Lower lobe of right lung (tissue), 2 donors: ENCODE measurements at places on chromosomes 16 and 17. TPM values are rescaled to one million over a fixed set of nuclear protein-coding genes. Genes with fewer than 3 reads are reported as not detected.

GRCh38 chr17:41917192-41917591, 1.6 kb downstream of the ACLY start:
- DNase-seq: no peak

HEATR9 gene
- 0.21 TPM for total RNA-seq

DNA sequence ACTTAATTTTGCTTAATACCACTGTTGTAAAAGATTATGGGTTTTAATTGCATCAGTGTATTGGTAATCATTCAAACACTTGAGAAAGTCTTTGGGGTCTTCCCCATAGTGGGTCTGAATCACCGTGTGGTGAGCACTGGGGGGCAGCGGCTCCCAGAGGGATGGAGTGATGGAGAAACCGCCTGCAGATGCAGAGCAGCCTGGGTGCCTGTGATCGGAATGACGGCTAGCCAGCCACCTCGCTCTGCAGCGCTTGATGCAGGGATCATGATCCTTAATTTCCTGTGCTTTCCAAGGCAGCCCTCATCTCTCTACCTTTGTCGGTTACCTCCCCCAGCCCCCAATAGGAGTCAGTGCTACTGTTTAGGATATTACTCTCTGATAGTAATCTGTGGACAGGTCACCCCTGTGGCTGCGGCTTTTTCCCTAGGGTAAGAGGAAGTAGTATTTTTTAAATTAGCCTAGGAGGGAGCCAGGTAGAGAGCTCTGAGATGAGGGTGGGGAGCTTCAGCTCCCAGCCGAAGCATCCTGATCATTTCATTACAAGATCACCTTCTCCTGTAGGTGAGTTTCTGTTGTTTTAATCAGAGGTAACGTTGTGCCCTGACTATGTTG, 135.6 kb downstream of the MSI2 start:
- DNase-seq: no peak

GRCh38 chr16:22292320-22292719, 4.9 kb upstream of the POLR3E start:
- DNase-seq: no peak

DNA sequence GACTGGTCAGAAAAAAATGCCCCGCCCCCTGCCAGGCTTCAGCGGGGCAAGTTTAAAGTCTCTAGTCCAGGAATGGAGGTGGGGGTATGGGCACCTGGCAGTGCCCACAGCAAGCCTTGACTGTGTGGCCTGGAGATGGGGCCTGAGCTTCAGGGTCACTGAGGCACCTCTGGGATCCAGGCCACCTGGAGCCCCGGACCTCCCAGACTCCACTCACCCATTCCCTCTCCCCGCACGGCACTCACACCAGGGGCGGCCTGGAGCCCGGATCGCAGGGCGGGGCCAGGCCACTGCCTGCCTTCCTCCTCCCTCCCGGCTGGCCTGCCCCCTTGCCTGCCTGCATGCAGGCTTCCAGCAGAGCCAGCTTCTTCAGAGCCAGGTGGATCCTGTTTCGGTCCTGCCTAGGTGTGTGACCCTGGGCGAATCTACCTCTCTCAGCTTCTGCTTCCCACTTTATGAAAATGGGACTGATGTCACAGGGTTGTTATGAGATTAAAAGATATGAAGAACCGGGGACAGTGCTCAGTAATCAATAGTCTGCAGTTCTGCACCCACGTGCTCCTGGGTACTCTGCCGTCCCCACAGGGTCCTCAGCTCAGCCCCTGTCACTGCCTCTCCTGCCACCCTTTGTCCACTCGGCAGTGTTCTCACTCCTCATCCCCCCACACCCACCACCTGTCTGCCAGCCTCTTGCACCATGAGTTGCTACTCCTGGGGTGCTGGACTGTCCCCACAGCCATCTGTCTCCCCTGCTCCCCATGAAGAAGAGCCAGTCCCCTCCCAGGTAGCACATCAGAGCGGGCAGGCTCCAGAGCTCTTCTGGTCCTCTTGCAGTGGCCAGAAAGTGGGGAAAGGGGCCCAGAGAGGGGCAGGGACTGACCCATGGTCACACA, 1.2 kb upstream of the TCAP start:
- no peak for DNase-seq

- peak; percentile 82 for DNase-seq
Measured at GRCh38 chr16:84277244-84277823, 17.3 kb upstream of the WFDC1 start.

DNA sequence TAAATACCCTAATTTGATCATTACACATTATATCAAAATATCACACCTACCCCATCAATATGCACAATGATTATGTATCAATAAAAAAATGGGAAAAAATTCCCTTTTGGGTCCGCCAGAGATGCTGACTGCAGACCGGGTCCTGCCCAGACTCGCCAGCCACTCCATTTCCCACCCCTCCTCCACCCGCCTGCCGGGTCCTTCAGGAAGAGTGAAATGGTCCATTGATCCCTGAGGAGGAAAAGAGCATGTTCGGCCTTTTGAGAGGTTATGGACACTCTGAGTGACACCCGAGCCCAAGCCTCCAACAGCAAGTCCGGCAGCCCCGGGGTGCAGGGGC, 123.9 kb upstream of the ZFHX3 start:
- no peak for DNase-seq

KCNH4 gene
- 0.09 TPM for total RNA-seq

GRCh38 chr17:82221341-82221902, 7.4 kb upstream of the SLC16A3 start:
- no peak for DNase-seq

ODAD4 gene
- 5.4 TPM for total RNA-seq

CCDC154 gene
- total RNA-seq: 3.1 TPM

DNA sequence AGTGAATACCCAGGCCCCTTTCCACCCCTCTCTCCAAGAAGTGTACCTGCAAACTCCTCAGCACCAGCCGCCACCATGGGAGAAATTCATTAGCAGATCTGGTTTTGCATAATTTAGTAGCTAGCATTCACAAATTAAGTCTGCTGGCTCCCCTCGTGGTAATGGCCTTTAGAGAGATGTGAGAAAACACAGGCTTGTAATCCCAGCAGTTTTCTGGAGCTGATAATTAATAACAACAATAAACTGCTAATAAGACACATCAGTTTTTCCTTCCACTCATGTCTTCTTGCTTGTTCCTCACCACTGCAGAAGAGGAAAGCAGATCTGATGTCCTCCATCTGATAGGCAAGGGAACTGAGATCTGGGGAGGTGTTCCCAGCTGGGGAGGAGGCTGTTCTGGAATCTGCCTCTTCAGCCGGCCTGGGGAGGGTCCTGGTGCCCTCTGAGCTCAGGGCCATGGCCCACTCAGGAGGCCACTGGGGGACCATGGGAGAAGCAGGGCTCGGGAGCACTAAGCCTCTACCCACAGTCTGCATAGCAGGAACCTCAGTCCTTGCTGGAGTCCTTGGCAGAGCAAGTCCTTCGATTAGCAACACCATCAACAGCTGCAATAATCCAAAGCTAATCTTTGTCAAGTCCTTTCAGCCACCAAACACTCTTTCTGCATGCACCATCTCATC, 74.2 kb upstream of the DNAJA2 start:
- DNase-seq: no peak

DNA sequence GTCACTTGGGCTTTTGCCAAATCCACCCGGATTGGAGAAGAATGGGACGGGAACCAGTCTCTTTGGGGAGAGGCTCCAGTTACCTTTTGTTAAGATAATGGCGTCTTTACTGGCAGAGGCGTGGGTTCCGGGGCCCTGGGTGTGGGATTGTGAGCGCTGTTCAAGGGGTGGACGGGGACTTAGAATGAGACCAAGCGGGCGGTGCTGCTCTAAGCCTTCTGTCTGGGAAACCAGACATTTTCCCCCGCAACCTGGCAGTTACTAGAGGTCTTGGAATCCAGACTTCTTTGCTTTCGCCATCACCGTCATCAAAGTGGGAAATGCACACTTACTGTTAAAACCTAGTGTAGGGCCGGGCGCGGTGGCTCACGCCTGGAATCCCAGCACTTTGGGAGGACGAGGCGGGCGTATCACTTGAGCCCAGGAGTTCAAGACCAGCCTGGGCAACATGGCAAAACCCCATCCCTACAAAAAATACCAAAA, 706 bp downstream of the TEN1 start:
- DNase-seq: no peak

- DNase-seq: no peak
Measured at GRCh38 chr17:34366010-34366409, 3.0 kb upstream of the CCL1 start.

LRRC46 gene
- total RNA-seq: 11.6 TPM

DNA sequence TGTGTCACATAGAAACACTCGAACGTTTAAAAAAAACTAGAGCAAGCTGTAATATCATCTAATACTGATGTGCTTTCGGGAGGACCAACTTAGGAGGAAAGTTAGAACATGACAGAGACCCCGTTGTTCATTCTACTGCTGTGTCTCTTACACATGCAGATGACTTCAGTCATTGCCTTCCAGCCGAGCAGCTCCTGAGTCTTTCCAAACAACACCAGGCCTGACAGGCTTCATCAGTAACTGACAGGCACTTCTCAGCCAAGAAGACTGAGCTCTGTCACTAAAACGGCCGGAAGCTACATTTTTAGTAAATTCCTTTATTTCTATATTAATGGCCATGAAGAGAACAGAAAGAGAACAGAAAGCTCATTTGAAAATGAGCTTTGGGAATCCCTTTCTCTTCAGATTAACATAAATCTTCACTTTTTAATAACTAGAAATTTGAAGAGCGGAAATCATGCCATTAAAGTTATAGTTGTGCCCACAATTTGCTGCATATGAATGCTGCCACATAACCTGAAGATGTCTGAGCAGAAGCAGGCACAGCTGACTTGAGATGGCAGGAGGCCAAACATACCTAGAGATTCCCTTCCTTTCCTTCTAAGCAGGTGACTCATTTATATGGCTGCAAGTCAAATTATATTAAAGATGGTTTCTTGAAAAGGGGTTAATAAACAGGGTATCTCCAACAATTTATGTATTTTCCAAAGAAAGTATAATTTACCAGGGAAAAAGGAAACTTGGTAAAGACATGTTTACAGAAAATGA, 148.9 kb downstream of the ITFG1 start:
- DNase-seq: no peak

GRCh38 chr16:26672206-26672605, 394.5 kb upstream of the C16orf82 start:
- no peak for DNase-seq

DNA sequence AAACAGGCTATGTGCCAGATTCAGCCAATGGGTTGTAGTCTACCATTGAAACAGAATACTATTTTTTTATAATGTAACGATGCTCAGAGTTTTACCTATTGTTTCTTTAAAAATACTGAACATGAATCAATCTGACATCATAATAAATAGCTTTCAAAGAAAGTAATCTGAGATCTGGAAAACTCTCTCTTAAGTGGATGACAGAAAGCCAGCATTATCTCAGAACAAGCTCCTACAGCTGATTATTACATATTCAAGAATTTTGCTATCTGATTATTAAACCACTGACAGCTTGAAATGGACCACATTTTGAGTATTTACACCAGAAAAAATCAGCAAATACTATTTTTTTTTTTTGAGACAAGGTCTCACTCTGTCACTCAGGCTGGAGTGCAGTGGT, 484.2 kb upstream of the SOX9 start:
- DNase-seq: no peak

DNA sequence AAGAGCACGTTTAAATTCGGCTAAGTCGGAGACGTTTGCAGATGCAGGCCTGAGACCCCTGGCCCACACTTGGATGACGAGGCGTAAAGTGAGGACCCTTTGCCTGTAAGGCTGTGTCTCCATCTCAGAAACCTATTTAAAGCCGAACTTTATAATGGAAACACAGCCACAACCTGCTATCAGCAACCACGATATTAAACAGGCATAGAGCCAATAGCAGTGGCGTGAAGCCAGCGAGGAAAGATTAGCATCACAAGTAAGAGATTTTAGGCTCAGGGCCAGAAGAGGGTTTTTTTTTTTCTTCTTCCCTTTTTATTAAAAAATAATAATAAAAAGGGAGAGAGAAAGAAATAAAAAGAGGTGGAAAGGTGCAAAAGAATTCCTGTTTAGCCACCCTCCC, 111.3 kb upstream of the NOL11 start:
- DNase-seq: no peak

GRCh38 chr17:78168242-78168902, at the start of gene SYNGR2:
Gene SYNGR2 (plus strand): TSS chr17:78168581. CDS start chr17:78168617, 36 bp downstream.
- peak; percentile 93 for DNase-seq

- no peak for DNase-seq
Measured at GRCh38 chr17:31323551-31323950, 2.1 kb upstream of the EVI2A start.

DNA sequence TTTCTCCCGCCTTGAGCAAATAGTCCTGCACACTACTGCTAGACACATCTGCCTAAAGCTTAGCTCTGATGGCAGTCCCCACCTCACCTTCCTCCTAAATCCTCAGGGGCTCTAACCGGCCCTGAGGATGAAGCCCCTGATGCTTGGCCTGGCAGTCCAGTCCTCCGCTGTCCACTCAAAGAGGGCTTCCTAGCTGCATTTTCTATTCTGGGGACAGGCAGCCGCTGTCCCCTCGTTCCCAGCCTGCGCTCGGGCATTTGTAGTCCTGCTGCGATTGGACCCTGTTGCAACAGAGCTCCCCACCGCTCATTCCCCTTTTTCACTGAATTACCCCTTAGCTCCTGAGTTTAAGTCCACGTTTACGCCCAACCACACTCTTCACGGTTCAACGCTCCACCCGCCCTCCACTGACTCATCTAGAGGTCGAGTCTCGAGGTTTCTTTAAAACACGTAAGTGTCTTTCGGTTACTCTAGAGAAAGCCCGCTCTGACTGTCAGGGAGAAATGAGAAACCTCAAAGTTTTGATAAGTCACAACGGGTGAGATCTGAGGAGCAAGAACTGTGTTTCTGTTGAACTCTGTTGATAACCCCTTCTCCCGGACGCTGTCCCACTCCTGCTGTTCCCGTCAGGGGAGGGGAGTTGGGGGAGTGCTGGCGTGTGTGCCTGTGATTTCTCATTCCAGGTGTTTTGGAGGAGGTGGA, 4.5 kb downstream of the CCR7 start:
- DNase-seq: no peak

CDR2L gene
- total RNA-seq: 12.6 TPM

DNA sequence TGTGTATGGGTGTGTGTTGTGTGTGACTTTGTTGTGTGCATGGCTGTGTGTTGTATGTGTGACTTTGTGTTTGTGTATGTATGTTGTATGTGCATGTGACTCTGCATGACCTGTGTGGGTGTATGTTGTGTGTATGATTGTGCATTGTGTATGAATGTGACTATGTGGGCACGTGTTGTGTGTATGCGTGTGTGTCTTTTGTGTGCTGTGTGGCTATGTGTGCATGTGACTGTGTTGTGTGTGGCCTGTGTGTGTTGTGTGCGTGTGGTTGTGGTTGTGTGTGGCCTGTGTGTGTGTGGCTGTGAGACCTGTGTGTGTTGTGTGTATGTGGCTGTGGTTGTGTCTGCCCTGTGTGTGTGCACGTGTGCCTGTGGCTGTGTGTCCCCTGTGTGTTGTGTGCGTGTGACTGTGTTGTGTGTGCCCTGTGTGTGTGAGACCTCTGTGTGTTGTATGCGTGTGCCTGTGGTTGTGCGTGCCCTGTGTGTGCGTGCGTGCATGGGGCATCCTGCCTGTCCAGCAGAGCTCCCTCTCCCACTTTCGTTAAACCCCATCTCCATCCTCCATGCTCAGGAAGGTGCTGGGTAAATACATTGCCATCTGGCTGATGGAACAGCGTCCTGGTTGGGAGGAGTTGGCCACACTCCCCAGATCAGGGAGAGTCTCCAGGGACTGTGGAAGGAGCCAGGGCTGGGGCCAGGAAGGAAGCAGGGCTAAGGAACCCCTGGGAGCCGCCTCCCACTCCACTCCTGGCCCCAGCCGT, 90.1 kb upstream of the GSE1 start:
- no peak for DNase-seq

PRRT2 gene
- 3.2 TPM for total RNA-seq
